ENCODE measurements at places on chromosomes 2 and 18.
A peak's percentile ranks its signal among the peaks of the same experiment; 100 is the strongest.

DNA sequence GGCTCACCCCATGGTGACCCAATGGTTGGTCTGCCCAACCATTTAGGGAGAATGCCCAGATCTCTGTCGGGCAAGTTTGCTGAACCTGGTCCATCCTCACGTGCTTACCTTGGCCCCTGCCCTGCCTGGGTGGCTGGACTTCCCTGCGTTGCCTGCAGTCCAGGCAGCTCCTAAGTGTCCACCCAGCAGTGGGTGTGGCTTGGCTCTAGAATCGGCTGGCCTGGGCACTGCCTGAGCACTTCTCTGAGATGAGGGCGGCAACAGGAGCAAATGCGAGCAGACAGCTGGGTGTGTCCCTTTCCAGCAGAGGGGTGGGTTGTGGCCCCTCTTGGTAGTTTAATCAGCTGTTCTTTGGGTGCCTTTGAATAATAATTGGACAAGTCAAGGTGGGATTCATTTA lies 11.3 kb downstream of the PCARE start:
- DNase-seq, result no peak

GRCh38 chr2:179536185-179536584 lies 271.6 kb upstream of the SESTD1 start:
- DNase-seq, result no peak

DNA sequence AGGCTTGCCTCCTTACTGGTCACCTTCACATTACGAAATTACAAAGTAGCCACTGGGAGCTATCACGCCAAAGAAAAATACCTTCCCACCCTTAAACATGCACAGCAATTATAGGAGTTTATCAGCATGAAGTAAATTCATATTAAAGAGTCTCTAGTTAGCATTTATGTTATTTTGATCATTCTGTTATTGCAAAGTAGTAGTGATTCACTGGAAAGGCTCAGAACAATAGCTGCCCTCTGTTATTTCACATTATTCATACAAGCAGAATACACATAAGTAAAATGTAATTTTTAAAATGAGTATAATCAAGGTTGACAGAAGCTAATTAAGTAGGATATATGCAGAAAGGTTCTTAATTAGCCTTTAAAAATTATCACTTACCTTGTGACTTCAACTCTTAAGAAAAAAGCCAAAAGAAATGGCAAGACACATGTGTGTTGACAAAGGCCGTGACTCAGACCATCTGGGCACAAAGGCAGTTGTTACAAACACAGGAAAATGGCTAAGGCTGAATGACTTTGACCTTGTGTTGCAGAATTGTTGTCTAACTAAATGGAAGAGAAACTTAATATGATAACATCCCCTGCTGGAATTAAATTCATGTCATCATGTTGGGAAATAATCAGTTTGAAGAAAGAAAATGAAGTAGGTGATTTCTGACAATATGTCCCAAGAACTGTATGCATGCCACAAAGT lies 108.3 kb downstream of the ARL6IP6 start:
- DNase-seq, result no peak

GRCh38 chr2:185373229-185373628 lies 365.4 kb upstream of the FSIP2 start:
- no peak for DNase-seq

DNA sequence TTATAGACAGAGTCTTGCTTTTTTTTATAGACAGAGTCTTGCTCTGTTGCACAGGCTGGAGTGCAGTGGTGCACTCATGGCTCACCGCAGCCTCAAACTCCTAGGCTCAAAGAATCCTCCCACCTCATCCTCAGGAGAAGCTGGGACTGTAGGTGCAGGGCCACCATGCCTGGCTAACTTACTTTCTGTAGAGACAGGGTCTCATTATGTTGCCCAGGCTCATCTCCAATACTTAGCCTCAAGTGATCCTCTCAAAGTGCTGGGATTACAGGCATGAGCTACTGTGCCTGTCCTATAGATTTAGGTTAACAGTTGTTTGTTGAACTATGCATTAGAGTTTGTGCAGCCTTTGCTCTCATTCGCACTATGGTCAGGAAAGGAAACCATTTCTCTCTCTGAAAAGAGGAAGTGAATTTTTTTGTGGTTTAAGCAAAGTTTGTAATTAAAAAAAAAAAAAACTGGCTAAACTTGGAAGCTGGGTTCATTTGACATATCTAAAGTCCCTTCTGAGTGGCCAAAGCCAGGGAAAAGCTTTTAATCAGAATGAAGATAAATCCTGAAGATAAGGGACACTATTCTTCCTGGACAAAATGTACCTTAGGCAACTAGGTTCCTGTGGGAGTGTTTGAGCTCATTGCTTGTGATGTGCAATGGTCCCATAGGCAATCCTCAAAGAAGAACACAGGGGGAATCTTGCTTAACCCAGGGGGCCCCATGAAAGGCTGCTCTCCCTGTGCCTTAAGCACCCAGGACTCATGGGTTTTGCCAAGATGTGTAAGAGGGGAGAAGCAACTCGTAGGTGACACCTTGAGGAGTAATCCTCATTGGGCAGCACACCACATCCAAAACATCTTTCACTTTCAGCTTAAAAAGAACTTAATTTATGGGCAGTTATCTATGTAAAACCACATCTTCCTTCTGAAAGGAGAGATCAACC lies 201.7 kb downstream of the MREG start:
- DNase-seq, result no peak

DNA sequence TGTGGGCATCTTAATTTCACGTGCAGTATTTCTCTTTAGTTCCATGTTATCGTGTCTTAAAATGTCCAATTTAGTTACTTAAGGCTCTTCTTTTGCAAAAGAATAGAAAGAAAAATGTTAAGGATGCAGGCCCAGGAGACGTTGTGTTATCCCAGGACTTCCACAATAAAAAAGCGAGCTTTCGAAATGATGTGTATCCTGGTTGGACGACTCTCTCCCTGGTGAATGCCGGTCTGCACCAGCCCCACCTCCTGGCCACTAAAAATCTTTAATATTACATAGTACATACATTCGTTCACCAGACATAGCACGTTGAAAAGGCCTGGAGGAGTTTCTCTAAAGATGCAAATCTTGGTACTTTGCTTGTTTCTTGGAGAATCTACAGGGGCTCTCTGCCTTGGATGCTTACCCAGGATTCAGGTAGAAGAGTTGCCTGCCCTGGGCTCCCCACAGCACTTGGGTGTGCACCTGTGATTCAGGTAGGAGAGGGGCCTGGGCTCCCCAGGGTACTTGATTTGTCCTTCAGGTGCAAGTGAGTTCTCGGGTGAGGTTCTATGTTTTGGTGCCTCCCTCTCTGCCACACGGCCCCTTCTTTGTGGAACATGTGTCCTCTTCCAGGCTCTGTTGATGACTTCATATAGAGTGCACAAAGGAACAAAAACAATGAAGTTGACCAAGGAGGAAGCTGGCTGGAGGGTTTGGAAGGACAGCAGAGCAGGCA lies 26.6 kb downstream of the TWIST2 start:
- peak; percentile 36 for DNase-seq

DNA sequence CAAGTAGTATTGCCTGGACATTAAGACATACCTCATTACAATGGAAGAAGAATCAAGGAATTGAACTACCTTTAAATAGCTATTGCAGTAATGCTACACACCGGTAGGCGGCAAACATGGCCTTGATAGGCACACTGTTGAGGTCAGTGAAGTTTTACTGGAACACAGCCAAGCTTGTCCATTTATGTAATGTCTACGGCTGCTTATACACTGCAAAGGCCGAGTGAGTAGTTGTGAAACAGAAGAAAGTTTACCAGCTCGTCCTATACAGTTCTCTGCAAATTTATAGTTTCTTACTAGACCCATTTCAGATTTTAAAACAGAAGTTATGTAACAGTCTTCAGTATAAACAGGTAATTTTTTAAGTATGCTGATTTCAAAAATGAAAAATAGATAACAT lies 38.8 kb downstream of the PPP4R1 start:
- peak; percentile 84 for DNase-seq

GRCh38 chr2:27730980-27731691 lies 40.4 kb upstream of the MRPL33 start:
- DNase-seq, result no peak

GRCh38 chr2:28610583-28611201 lies 114.8 kb downstream of the PLB1 start:
- DNase-seq, result no peak

GRCh38 chr2:45085487-45085886 lies 76.2 kb upstream of the SIX2 start:
- no peak for DNase-seq

GRCh38 chr2:112583497-112584133 lies 794 bp upstream of the CHCHD5 start:
- DNase-seq, result no peak

DNA sequence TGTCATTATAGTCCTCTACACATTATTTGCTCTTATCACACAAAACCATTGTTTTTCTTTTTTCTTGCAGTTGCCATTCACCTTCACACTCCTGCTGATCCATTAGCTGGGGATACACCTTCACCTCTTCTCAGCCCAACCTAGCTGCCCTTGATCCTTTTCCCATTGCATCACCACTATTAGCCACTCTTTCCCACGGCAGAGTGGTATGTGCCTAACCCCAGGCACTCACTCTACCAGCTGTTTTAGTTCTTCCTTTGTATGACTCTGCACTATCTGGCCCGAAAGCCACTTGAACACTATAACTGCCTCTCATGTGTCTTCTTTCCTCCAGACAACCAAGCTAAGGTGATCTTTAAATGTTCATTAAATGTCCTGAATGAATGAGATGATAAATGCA lies 145.4 kb upstream of the PIK3C3 start:
- DNase-seq, result peak; percentile 64

GRCh38 chr2:194826241-194826640 lies 830.8 kb upstream of the SLC39A10 start:
- DNase-seq, result no peak

DNA sequence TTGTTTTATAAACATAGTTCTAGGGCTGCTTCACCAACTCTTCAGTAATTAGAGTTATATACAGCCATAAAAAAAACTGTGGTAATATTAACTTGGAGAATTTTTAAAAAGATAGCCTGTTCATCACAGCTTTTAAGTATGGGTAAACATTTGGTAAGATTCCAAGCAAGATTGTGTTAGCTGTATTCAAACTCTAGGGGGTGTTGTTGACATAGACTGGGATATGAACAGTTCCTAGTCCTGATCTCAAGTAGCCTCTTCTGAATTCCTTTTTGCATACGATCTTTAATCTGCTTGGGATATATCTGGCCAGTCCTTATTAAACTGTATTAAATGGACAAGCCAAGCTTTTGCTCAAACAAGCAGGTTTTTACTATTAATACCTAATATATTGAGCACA lies 13.4 kb downstream of the NOP58 start:
- DNase-seq, result no peak
